ENCODE measurements at places on chromosomes 11 and 22.

DNA sequence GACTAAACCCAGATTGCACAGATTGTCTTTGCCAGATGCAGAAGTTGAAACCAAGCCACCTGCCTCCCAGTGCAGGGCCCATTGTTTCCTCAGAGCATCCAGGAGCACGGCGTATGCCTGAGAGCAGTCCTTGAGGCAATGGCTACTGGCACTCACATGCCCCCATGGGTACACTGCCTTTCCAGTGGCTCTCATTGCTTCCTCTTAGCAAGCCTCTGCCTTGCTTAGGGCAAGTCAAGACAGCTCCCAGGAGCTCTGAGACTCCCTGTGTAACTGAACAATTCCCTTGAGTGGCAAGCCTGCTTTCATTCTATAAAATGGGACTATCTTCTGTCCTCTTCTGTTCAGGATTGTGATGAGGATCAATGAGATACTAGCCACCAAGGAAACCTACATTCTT lies 4.1 kb downstream of the SYTL2 start:
- no peak for DNase-seq

- DNase-seq = no peak
Measured at GRCh38 chr11:122007601-122008071, 108.4 kb downstream of the BLID start.

DNA sequence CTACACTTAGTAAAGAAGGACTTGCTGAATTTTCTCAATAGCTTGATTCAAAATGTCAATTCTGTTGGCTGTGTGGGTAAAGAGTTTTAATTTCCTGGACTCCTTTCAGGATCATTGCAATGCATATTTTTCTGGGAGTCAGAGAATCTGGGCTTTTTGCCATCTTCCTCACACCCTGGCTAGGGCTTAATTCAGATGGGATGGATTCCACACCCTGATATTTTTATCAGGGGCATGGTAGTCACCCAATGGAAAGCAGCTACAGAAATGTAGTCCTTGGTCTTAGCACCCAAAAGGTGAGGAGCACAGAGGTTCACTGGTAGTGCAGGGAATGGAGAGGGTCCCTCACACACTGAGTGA lies 79.3 kb downstream of the SGSM3 start:
- DNase-seq = no peak

GRCh38 chr22:27348634-27349033 lies 452.9 kb downstream of the MN1 start:
- no peak for DNase-seq

GRCh38 chr22:34481090-34481489 lies 560.8 kb upstream of the LARGE1 start:
- DNase-seq = no peak

DNA sequence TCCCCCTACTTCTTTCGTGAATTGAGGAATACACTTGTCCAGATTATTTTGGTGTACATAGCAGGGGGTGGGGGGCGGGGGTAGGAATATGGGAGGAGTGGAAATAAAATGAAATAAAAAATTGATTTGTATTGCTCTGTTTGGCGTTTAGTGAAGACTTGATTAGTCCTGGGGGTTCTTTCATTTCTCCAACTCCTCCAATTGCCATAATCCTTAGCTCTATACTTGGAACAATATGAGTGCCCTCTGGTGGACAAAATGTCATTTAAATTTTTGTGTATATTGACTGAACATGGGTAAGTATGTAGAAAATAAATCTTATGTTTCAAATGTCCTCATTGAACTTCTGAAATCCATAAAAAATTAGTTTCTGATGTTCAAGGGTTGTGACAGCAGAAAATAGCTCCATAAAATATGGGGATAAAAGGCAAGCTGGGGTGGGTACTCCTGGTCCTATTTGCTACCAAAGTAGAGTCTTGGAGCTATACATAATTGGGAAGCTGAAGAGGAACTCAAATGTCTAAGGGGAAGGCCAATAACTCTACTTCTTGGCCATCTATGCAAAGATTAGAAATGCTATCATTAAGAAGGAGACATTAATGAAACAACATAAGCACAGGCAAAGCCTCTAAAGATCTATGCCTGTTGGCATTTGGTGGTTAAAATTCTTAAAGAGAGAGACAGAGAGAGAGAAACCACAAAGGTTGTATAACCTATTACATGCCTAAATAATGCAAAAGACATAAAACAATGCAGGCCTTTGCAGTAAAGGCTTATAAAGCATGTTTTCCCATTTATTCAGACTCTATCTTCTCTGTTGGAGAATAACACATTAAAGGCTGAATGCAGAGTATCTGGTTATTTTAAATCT lies 421.6 kb downstream of the METTL15 start:
- DNase-seq = peak; percentile 13

DNA sequence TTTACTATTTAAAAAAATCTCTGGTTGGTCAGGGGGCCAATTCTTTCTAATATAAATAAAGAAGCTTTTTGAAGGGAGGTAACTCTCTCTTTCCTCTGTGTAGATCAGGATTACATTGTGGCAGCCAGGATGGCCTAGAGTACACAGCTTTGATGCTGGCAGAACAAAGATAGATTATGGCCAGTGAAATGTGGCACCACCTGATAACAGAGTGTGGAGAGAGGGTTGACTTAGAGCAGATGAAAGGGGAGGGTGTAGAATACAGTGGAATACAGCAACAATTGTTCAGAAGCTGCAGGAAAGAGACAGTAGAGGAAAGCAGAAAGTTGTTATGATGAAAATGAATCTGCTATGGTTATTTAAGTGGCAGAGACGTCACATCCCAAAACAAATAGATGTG lies 99.0 kb downstream of the FAR1 start:
- DNase-seq = no peak

GRCh38 chr22:29351042-29351441 lies 35.5 kb upstream of the RASL10A start:
- DNase-seq = no peak

DNA sequence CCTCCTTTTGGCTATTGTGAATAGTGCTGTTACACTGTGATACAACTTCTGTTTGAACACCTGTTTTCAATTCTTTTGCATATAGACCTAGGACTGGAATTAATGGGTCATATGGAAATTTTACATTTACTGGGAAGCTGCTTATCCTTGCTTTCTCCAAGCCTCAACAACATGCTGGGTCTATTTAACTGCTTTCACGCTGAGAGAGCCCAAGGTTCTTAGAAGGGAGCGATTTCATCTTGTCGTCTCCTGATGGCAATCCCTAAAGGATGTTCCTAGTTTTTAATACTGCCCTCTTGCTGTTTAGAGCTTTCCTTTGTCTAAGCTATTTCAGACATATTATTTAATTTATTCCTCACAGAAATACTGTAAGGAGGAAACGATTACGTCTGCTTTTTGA lies 15.5 kb downstream of the IRAG1 start:
- DNase-seq = no peak

- no peak for DNase-seq
Measured at GRCh38 chr11:88363648-88364065, 26.1 kb upstream of the CTSC start.

DNA sequence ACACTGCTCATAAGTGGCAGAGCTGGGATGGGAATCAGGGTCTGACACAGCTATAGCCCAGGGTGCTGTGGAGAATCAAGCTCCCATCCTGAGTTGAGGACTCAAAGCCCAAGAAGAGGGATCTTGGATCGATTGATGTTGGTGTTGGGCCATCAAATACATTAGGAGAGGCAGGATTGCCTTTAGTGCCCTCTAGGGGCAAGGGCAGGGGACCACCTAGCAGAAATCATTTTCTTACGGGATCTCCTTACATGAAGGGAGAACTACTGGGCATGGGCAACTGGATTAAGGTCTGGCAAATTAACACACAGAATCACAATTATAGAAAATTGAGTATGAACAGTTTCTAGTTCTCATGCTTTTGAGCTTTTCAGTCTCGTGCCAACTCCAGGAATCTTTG lies 24.9 kb upstream of the EMSY start:
- peak; percentile 16 for DNase-seq

- no peak for DNase-seq
Measured at GRCh38 chr22:35642305-35642741, 5.9 kb upstream of the APOL6 start.

DNA sequence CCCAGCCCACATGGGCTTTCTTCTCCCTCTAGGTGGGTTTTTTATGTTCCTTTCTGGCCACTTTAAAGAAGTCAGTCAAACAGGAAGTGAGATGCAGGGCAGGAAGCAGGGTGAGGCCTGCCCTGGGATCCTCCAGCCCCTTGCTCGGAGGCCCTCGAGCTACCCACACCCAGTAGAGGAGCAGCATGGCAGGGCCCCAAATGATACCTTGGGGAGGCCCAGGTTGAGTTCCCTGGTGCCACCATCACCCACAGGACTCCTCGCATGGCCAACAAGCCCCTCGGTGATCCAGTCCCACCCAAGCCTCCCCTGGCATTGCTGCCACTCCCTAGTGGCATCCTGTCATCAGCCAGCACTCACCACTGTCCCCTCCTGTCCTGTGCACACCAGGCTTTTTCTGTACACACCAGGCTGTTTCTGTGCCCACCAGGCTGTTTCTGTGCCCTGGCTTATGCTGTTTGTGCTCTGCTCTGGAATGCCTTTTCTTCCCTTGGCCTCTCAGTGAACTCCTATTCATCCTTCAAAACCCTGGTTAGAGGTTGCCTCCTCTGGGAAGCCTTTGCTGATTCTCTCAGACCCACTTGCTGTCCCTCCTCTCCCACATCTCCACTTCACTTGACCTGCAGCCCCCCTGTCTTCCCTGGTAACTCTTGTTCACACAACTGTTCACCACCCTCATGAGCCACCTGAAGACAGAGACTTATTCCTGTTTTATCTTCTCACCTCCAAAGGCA lies 3.1 kb upstream of the PTGDR2 start:
- no peak for DNase-seq

DNA sequence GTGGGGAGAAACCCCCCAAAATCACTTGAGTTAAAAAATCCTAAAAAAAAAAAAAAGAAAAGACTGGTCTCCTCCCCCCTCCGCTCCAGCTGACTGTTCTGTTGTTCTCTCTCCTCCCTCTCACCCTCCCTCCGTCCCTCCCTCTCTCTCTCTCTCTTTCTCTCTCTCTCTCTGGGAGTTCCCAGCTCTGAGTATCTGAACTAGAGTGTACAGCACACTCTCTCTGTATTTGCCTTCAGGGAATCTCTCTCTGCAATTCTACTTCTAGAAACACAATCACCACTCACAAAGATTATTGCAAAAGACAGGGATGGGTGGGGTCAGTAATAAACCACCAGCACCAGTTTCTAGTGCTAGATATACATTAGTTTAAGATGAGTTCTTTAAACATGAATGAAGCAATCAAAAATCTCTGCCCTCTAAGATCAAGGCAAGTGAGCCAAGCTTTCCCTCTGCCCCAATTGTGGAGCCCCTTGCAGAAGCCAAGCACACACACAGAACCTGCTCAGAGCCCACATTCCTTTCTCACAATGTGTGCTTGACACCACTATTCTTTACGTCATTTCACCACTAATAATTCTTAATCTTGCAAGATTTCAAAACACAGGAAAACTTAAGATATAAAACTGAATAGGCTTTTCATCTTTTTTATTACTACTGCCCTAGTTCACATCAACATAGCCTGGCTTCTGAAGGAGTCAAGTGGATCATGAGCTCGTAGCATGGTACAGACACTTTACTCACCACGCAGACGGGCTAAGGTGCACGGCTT lies 133.5 kb downstream of the RBFOX2 start:
- no peak for DNase-seq

- no peak for DNase-seq
Measured at GRCh38 chr22:48751539-48752437, 1075.9 kb downstream of the BRD1 start.

- no peak for DNase-seq
Measured at GRCh38 chr11:117966908-117967307, 19.3 kb upstream of the IL10RA start.
